ENCODE measurements at places on chromosomes 2 and 18. TPM values are rescaled to one million over a fixed set of nuclear protein-coding genes. Genes with fewer than 3 reads are reported as not detected.

Gene STPG4
- total RNA-seq, result 0.32 TPM

Gene BUB1
- 26.9 TPM for total RNA-seq

Gene CTAGE1
- not detected for total RNA-seq

Gene ATP6V1C2
- under 0.01 TPM for total RNA-seq

Gene RNF103
- total RNA-seq, result 14.5 TPM

Gene POTEJ
- not detected for total RNA-seq

Gene SCG2
- total RNA-seq, result 12.5 TPM

Gene SERPINE2
- total RNA-seq, result 2,341 TPM

Gene MSTN
- total RNA-seq, result 0.05 TPM
